ENCODE measurements at places on chromosomes 1 and 21.

DNA sequence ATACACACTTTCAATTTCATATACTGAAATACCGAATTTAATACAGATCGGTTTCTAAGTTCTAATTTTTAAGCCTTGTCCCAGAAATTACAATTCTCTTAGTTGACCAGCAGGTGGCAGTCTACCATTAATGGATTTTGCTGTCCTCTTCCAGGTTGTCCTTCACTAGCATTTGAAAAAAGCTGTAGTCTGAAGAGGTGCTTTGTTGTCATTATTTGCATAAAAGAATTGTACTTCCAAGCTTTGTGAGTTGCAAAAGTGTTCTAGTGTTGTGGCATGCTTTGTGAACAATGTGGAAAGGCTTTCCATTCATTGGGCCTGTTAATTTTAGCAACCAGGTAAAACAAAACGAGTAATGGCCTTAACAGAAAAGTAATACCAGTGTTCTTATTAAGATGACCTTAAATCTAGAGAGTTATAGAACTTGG, 193.6 kb downstream of the RPS6KC1 start:
- DNase-seq: peak; percentile 19

- no peak for DNase-seq
Measured at GRCh38 chr1:203733009-203733863, 31.7 kb upstream of the LAX1 start.

GRCh38 chr1:226695335-226695900, 43.7 kb downstream of the ITPKB start:
- DNase-seq: no peak

- DNase-seq: no peak
Measured at GRCh38 chr1:73778471-73778870, 419.5 kb downstream of the LRRIQ3 start.

- DNase-seq: no peak
Measured at GRCh38 chr1:68221980-68222373, 10.3 kb downstream of the WLS start.

DNA sequence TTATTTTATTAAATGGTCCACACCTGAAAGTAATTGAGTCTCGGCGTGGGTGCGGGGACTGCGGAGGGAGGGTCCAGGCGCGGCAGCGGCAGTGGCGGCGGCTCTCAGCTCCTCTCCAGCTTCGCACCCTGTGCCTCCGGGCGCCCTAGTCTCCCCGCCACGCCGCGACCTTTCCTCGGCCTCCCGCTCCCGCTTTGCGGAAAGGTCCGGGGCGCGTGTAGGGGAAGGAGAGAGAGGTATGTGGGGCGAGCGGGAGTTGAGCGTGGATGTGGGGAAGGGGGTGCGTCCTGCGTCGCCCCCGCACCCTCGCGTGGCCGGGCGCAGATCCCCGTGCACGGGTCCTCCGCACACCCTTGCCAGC, 13.4 kb upstream of the ALX3 start:
- DNase-seq: no peak

GRCh38 chr1:189192741-189193520, 1284.7 kb downstream of the BRINP3 start:
- DNase-seq: no peak

DNA sequence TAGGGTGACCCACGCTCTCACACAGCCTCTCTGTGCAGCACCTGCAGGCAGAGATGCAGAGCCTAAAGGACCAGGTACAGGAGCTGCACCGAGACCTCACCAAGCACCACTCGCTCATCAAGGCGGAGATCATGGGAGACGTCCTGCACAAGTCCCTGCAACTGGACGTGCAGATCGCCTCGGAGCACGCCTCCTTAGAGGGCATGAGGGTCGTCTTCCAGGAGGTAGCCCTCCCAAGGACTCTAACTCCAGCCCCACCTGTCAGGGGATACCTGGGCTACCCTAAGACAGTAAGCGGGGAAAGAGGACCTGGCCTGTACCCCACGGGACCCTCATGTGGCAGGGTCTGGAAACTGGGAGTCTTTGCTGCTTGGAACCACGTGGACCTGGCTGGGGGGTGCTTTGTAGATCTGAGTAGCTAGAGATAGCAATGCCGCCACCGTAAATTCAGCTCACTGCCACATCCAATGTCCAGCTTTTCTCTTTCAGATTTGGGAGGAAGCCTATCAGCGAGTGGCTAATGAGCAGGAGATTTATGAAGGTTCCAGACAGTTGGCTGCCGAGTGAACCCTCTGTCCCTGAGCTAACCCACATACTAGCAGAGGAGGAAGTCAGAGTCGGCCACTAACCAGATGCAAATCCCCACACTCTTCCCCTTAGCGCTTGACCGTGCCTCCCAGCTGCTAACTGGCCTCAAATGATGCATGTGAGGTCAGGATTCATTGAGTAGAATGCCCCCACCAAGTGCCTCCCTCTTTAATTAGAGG, 6.5 kb downstream of the RNF207 start:
- no peak for DNase-seq

DNA sequence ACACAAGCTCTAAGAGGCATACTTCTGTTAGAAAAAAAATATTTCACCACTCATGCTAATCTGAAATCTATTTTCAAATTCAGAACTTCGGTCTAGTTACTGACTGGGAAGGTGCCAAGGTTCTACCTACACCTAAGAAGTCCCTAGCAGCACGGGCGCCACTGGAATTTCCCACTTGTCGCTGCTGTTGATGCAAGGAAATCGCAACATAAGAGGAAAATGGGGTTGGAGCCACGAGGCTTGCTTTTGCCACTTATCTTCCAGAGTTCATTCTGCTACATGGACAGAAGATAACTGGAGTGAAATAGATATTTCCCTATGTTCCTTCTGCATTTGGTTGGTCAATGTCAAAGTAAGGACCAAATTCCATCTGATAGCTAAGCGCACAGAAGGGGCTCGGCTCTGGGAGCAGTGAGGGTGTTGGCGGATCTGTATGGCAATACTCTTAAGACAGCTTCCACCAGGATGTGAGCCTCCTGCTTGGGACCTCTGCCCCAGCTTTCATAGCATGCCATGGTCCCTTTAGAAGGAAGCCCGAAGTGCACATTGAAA, 47.2 kb downstream of the RCAN1 start:
- DNase-seq: no peak

GRCh38 chr1:184033711-184034167, 3.8 kb downstream of the COLGALT2 start:
- no peak for DNase-seq

- DNase-seq: no peak
Measured at GRCh38 chr21:43323244-43324005, 103.5 kb downstream of the SIK1 start.

GRCh38 chr1:8813016-8813763, 4.2 kb downstream of the RERE start:
- no peak for DNase-seq

GRCh38 chr1:115491298-115492018, 150.3 kb upstream of the VANGL1 start:
- DNase-seq: no peak

DNA sequence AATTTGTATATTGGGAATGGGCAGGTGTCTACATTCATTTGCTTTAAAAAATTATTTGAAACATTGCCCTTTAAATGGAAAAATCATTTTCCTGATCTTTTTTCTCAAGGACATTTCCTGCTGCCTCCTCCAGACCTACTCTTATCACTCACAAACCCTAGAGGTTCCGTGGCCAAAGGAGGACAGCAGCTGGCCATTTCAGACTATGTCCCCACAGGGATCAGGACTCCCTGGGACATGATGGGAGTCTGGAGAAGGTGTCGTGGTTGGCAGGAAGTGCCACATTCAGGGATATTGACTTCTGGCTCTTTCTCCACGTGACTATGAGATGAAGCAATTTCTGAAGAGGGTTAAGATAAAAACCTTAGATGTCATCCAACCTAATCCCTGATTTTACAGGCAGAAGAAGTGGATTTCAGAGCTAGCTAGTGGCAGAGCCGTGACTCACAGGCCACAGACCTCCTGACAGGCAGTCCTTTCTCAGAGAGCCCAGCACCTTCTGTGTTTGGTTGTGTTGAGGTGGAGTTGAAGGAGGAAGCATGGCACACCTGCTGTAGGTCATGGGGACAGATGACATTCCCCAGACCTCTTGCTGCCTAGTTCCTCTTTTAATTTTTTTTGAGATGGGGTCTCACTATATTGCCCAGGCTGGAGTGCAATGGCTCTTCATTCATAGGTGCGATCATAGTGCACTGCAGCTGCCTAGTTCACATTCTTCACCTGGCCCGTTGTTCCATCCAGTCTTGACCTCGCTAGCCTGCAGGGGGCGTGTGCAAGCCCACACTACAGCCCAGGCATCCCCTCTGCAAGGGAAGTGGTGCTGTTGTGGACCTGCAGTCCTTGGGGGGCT, 25.5 kb upstream of the IL10 start:
- DNase-seq: no peak

GRCh38 chr1:106768501-106768900, 288.0 kb upstream of the PRMT6 start:
- no peak for DNase-seq

DNA sequence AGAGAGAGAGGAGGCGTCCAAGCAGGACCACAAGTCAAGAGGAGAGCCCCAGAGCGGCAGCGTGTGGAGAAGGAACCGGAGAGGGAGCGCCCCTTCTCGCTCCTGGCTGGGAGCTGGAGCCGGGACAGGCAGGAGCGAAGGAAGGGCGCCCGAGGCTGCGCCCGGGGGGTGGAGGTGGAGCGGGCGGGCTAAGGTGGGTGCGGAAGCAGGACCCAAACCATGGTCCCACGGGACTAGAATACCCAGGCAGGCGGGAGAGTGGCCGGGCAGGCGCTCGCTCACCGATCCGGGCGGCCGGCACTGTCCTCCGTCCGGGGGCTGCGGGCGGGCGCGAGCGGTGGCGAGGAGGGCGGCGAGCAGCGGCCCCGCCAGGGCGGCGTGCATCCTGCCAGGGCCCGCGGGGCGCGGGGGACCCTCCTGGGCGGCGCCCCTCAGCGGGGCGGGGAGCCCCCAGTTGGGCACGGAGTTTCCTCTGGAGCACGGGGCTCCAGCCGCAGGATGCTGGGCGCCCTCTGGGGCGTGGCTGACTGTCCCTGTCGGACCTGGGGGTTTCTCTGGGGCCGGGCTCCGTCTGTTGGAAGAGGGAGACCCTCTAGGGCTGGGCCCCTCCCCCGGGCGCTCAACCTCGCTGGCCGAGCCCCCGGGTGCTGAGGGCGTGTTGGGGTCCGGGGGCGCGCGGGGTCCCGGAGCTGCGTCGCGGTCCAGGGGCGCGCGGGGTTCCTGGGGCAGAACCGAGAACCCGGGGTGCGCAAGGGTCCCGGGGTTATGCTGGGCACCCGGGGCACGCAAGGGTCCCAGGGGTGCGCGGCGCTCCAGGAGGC, 569 bp downstream of the TRABD2B start:
- DNase-seq: no peak

DNA sequence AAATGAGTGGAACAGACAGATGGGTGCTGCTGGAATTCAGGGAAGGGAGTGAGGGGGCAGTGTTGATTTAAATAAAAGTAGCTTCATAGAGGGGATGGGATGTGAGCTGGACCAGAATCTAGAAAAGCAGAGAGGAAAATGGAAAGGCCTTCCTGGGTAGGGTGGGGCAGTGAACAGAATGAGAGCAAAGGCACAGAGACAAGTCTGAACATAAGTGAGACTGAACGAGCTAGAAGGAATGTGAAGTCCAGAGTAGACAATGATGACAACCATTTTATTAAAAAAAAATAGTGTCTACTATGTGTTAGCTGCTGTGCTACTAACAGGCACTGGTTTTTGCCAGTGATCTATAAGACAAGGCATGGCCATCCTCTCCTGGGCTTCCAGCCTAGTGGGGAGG, 36.0 kb downstream of the ELK4 start:
- DNase-seq: no peak

DNA sequence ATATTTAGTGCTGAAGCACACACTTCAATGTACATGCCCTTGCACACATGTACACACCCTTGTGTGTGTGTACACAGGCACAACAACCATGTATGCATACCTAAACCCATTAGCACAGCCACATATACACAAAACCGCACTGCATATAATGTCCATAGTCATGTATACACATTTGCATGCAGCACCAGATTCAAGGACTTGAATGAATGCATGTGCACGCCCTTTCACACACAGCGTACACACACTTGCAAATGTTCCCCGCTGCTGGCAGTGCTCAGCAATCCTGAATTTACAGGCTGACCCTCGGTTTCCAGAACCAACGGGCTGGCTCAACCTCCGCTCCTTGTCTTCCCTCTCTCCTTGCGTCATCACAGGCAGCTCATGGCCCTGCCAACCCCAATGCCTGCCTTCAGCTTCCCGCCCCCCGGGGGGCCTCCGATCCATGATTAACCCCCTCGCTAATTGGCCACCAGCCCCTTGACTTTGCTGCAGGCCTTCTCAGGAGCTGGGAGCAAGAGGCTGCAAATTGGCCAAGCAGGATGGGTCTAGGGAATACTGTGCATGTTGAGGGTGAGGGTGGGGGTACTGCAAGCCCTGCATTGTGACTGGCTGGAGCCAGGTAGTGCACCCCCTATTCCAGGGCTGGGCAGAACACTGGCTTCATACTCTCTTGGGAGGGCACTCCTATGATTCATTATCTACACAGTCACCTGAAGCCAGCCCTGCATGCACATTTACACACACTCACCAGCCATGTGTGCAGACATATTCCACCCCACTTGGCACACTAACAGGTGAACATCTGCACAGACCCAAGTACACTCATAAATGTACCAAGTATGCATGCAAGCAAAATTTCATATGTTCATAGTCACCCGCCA, 7.9 kb downstream of the GPR3 start:
- DNase-seq: no peak

GRCh38 chr1:200905411-200906052, 10.8 kb downstream of the INAVA start:
- DNase-seq: no peak

DNA sequence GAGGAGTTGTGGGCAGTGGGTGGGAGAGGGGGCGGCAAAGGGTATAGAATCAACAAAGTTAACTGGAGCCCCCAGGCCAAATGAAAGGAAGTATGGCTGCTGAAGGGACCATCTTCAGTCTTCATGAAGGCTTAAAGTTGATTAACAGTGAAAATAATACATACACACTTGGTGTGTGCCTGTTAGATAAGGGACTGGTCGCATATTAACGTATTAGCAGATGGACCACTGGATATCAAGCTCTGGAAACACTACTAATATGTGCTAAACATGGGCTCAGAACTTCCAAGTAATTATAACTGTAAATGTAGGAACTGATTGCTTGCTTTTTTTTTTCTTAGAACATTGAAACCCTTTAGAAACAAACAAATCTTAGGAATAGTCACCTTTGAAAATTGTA, 224.7 kb upstream of the KIAA0040 start:
- DNase-seq: no peak

DNA sequence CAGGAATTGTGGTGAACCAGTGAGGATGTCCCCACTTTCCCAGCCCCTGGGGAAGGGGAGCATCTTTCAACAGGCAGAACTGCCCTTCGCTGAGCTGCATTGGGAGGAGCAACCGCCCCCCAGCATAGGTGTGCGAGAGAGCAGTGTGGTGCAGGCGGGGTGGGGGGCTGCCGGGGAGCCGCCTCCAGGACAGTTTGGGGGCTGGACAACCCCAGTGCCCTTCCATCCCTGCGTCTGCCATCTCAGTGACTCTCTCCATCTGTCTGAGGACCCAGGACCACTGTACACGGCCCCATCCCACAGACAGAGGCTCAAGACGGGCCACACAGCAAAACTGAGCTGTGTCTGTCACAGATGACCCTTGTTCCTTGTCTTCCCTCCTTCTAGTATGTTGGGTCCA, 14.2 kb downstream of the PODN start:
- DNase-seq: no peak

GRCh38 chr1:162204129-162204822, 134.8 kb downstream of the NOS1AP start:
- no peak for DNase-seq

GRCh38 chr1:54493608-54494007, 54.4 kb upstream of the ACOT11 start:
- DNase-seq: no peak
